ENCODE measurements at places on chromosomes 11 and 22.

DNA sequence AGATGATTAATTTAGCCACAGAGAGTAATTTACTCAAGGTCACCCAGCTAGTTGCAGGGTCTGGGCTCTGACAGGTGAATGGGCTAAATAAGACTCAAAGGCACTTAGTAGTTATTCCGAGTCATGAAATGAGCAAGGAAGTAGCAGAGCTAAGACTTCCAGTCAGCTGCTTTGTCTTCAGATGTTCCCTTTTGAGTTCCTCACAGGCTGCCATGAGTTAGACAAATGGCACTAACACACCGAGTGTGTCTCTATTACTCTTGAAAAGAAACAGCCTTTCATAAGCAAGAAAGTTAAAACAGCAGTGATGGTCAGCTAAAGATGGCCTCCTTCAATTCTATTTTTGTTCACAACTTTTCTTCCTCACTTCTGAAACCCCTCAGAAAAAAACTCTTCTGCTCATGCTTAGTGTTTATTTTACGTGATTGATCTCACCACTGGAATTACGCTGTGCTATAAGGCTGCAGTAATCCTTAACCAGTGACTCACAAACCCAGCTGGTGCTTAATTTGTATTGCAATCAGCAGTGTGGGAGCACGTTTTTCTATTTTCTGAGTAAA lies 389.1 kb downstream of the AASDHPPT start:
- DNase-seq, result no peak

DNA sequence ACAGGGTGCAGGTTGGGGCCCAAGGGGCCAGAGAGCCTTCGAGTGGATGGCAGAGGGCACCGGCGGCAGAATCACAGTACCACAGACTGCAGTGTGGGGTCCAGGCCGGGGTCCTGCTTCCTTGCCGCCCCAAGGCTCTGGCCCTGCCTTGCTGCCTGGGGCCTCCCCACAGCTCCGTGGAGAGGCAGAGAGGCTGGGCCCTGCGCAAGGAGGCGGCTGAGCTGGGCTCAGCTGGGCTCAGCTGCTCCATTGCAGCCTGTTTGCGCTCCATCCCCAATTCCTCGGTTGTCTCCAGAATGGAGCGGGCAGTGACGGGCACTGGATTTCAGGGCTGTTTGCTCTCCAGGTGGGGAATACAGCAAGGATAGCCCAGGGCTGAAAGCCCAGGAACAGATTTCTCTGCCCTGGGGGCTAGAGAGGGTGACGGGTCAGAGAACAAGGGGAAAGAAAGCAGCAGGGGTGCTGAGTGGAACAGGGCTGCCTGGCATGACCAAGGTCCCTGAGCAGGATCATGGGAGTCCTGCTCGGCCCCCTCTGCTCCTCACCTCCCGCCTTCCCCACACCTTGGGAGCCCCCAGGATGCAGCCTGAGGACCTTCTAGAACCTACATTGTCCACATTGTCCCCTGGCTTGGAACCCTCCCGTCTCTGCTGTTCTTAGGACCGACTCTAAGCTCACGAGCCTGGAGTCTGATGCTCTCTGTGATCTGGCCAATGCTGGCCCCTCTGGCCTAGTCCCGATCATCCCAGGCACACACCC lies 18.9 kb downstream of the MRGPRG start:
- DNase-seq, result no peak

- DNase-seq, result no peak
These were observed 6.0 kb upstream of the PAX6 start for GRCh38 chr11:31817054-31817620.

- DNase-seq, result peak; percentile 7
These were observed at the start of gene AIFM3 for GRCh38 chr22:20966883-20967696. TSS of gene AIFM3 (plus strand) at chr22:20967255. CDS start at chr22:20967945, 690 bp downstream.

DNA sequence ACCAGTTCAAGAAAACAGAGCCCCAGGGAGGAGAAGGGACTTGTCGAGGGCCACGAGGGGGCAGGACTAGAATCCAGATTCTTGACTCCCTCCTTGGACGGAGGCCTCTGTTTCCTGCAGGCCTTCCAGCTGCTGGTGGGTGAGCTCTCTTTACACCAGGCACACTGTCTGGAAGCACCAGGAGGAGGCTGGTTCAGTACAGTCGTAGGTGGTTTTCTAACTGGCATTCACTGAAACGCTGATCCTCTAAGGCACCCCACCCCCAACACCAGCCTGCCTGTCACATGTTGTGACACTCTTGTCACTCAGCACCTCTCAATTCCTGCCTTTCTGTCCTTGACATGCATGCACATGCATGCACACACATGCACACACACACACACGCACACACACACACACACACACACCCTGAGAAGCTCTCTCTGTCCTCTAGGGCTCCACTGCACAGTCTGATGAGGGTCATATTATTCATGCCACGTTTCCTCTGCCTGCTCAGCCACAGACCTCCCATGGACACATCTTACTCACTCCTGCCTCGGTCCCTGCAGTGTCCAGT lies 751 bp downstream of the MS4A10 start:
- DNase-seq, result no peak

DNA sequence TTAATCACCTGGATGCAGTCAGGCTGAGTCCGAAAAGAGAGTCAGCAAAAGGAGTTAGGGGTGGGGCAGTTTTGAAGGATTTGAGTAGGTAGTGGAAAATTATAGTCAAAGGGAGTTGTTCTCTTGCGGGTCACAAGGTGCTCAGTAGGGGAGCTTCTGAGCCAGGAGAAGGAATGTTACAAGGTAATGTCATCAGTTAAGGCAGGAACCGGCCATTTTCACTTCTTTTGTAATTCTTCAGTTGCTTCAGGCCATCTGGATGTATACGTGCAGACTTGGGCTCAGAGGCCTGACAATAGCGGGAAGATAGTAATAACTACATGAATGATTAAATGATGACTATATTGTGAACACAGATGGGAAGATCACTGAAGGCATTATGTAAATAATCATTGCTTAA lies 6.2 kb downstream of the SC5D start:
- no peak for DNase-seq

- peak; percentile 28 for DNase-seq
These were observed at the start of gene CLCF1 for GRCh38 chr11:67372993-67373647. TSS of gene CLCF1 (minus strand) at chr11:67373598. CDS start at chr11:67373539, 59 bp downstream.

- no peak for DNase-seq
These were observed 40.5 kb downstream of the NAT10 start for GRCh38 chr11:34145847-34146381.

- DNase-seq, result peak; percentile 14
These were observed 121.3 kb downstream of the APOL5 start for GRCh38 chr22:35838855-35839576.

DNA sequence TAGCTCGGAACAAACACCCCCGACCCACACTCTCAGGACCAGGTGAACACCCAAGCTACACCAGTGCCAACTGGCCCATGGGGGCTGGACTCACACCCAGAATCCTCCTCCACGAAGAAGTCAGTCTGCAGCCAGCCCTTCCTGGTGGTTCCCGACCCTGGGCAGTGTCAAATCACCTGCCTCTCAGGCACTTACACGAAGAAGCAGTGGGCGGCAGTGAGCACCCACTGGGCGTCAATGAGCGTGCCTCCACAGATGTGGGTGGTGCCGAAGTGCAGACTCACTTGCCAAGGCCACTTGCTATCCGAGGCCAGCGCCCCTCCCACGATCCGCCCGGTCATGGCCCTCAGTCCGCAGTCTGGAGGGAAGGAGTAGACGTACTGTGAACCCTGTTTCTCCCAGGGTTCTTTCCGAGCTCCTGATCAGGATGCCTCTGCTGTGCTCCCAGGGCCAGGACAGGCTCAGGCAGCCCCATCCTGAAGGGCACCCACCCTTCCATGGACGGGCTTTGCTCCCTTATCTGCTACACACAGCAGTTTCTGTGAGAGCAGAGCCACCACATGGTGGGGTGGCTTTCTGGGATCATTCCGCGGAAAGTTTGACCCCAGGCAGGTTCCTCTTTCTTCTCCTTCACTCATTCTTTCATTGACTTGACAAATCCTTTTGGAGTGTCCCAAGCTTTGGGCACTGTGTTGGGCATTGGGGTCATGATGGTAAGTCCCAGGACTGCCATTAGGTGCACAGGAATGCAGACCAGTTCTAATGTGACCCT lies 19.4 kb downstream of the TMPRSS13 start:
- no peak for DNase-seq

DNA sequence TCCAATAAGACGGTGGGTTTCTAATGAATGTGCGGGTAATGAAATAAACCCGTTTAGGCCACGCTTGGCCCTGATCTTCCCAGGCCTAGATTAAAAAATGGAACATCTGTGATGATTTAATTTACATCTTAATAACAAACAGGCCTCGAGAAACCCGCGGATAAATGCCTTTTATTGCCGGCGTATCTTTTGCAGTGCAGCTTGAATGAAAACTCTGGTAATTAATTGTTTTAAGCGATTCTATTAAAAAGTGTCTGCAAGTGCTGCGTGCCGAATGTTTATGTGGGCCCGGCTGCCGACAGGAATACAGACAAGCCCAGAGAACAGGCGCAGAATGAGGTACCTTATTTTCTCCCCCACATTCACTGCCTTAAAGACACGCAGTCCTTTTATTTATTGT lies 420.7 kb downstream of the MN1 start:
- DNase-seq, result no peak

- DNase-seq, result peak; percentile 52
These were observed at the start of gene SGSM1 for GRCh38 chr22:24805790-24806662. TSS of gene SGSM1 (plus strand) at chr22:24806211. CDS start at chr22:24806326, 115 bp downstream.

GRCh38 chr11:77557553-77557952 lies 32.2 kb upstream of the AQP11 start:
- peak; percentile 12 for DNase-seq

DNA sequence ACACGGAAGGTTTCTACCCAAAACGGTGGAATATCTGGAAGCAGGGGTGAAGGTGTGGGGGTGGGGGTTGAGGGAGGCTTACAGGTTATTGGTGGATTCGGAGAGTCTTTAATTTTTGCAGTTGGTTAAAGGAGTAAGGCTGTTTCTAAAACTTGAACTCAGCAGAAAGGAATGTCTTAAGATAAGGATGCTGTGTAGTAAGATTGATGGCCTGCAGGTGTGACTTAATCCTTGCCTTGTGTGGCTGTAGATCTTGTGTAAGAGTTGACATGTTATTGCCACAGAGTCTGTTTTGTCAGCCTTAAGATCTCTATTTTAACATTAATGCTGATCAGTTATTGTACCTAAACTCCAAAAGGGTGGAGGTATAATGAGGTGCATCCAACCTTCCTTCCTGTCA lies 16.4 kb upstream of the OR6M1 start:
- no peak for DNase-seq

DNA sequence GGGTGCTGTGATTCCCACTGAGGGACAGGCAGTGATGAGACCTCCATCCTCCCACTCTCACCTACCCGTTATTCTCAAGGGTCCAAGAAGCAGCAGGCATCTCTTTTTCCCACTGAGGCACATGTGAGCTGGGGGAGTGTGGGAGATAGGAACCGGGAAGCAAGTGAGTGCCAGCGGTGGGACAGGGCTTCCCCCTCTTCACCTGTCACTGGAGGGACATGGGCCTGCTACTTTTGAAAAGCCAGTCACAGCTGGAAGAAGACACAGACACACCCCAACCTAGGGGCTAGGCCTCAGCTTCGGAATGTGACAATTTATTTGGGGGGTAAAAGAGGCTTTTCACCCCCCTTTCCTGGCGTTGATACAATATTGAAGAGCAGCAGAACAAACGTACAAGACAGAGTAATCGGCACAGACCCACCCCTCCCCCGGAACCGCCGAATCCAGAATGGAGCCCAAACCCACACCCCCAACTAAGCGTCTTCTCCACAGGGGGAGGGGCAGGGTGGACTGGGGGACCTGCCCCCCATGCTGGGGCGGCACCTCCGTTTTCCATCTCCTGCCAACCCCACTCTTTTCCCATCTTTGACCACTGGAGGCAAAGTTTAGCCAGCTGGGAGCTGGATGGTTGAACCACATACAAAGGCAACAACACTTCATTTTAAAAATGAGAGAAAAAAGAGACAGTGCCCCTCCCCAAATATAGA lies 10.7 kb downstream of the CBX6 start:
- no peak for DNase-seq

DNA sequence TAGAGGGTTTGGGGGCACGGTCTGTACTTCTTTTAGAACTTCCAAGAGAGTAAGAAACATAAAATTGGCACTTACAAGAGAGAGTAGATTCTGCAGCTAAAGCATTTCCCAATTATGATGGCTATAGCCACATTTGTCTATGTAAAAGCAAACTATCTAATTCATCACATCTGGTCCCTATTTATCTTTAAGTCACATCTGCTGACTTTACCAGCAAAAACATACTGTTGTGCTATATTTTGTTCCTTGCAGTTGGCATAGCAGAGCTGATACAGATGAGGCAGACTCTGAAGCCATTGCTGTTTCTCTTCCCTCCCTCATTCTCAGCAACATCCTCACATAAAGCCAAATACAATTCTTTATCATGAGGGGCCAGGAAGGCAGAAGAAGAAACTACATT lies 1533.5 kb upstream of the RAG2 start:
- DNase-seq, result no peak

DNA sequence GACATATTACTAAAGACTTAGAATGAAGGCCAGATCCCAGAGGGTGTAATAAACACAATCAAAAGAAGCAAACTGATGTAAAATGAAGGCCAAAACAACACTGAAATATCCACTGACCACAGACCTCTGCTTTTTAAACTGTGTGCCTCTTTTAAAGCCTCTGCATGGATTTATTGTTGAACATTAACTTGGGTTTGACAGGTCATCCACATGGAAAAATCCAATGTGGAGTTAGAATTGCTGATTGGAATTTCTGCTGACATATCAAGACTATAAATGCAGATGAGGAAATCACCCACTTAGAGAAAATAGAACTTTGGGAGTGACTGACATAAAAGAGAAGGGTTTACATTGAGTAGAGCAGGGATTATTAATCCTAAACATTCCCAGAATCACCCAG lies 853.9 kb upstream of the RAG2 start:
- DNase-seq, result no peak

DNA sequence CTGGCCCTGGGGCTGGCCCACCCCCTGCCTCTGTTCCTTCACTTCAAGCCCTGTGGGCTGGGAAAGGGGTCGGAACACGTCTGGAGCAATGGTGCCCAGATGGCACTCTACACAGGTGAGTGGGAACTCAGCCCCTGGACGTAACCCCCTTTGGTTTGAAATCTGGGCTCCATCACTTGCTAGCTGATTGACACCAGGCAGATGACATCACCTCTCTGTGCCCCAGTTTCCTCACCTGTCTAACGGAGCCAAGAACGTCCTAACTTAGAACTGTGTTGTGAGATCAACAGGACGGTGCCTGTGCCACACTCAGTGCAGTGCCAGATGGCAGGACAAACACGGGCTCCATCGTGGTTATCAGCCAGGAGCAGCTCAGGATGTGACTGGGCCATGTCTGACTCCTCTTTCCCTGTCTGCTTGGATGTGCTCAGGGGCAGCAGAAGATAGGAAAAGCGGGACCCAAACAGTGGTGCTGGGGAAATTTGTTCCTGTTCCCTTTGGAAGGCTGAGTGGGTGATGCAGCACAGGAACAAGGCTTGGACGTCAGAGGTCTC lies 24.4 kb downstream of the NPTXR start:
- DNase-seq, result no peak

Measured in inflammatory macrophage (primary cell).